NCI-H1417 treated with DMSO at 0.1 percent for 48 hours (cell line): ENCODE measurements at places on chromosomes 16 and 17.
A peak's percentile ranks its signal among the peaks of the same experiment; 100 is the strongest.

- no peak for DNase-seq
These were observed 196.0 kb downstream of the RBFOX3 start for GRCh38 chr17:79414793-79415211.

GRCh38 chr17:28524476-28525424 lies 18.6 kb downstream of the FOXN1 start:
- no peak for DNase-seq

DNA sequence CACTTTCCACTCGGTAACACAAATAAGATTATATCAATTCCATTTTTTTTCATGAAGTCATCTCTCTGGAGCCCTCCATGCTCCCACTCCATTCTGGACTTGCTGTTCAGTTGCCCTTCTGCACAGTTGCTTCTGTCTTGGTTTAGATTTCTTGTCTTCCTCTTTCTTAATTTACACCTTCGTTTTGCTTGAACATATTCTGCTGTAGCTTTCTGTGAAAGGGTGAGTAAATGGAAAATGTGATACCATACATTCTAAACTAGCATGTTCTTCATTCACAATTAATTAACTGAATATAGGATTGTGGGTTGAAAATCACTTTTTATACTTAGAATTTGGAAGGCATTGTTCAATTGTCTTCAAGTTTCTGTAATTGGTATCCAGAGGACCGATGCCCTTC lies 69.6 kb downstream of the VMP1 start:
- DNase-seq = no peak

- DNase-seq = no peak
These were observed 3.7 kb downstream of the C16orf78 start for GRCh38 chr16:49377196-49377755.

GRCh38 chr17:20968913-20969616 lies 73.7 kb downstream of the USP22 start:
- DNase-seq = no peak

GRCh38 chr17:2416010-2416734 lies 15.3 kb upstream of the MNT start:
- DNase-seq = peak; percentile 30

DNA sequence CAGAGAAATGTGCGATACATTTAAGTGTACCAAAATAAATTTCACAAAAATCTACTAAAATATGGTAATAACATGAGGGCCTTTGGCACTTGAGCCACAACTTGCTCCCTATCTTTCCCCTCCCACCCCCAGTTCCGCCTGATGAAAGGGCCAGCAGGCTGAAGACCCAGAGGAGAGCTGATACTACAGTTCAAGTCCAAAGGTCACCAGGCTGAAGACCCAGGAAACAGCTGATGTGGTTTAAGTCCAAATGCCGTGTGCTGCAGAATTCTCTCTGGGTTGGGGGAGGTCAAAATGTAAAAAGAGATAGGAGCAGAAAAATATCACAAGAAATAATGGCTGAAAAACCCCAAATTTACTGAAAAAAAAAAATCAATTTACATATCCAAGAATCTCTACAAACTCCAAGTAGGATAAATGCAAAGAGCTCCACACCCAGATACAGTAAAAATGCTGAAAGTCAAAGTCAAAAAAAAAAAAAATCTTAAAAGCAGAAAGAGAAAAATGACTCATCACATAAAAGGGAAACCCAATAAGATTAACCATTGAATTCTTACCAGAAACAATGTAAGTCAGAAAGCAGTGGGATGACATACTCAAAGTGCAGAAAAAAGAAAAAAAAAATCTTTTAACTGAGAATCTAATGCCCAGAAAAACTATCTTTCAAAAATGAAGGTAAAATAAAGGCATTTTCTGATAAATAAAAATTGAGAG lies 452.1 kb upstream of the ASIC2 start:
- no peak for DNase-seq

- peak; percentile 64 for DNase-seq
These were observed 89.4 kb downstream of the C16orf78 start for GRCh38 chr16:49462989-49463371.

GRCh38 chr17:53033297-53033696 lies 789.4 kb upstream of the KIF2B start:
- no peak for DNase-seq

DNA sequence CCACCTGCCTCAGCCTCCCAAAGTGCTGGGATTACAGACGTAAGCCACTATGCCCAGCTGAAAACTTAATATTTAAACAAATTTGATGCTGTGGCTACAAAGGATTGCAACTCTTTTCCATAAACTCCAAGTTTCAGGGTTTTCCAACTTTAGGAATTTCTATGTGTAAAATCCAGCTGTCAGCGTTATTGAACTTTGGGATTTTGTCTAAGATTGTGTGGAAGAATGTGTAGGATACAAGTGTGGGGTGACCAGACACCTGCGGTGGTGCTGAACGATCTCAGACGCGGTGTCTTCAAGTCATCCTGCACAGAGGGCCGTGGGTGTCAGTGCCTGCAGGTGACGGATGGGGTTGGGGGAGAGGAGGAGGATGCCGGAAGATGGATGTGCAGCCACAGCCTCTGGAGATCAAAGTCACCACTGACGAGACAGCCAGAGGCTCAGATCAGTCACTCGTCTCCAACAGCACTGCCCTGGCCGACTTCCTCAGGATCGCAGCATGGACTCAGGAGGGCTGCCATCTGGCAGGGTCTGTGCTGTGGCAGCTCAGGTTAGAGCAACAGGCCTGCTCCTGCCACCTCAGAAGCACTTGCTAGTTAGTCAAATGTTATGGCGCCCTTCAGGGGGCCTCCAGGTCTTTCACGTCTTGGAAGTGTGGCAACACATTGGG lies 13.0 kb downstream of the ACSF3 start:
- no peak for DNase-seq
